Metanephros (tissue), 2 donors: ENCODE measurements at places on chromosomes 11 and 22. TPM values are rescaled to one million over a fixed set of nuclear protein-coding genes. Genes with fewer than 3 reads are reported as not detected.

The HEPN1 gene
- total RNA-seq: not detected

The ROM1 gene
- 1.6 TPM for total RNA-seq

The GLYAT gene
- 69.0 TPM for total RNA-seq

The RTN4RL2 gene
- 2.5 TPM for total RNA-seq

The KCNC1 gene
- 0.41 TPM for total RNA-seq

The TCF20 gene
- total RNA-seq: 30.8 TPM

The ZNF408 gene
- total RNA-seq: 5.4 TPM

The USP2 gene
- total RNA-seq: 14.3 TPM

The ASPHD2 gene
- total RNA-seq: 2.7 TPM

The TBC1D10A gene
- 18.0 TPM for total RNA-seq

The DRICH1 gene
- 1.2 TPM for total RNA-seq

The GAS2L1 gene
- 8.9 TPM for total RNA-seq

The MS4A6E gene
- not detected for total RNA-seq

The LDLRAD3 gene
- 23.9 TPM for total RNA-seq

The NF2 gene
- total RNA-seq: 37.5 TPM

The CRYAB gene
- total RNA-seq: 54.8 TPM

The TMEM191C gene
- total RNA-seq: 1.5 TPM

The P2RX6 gene
- 2.3 TPM for total RNA-seq

The SEPTIN3 gene
- total RNA-seq: 1.5 TPM

The MACROD1 gene
- total RNA-seq: 36.0 TPM

The MMP27 gene
- not detected for total RNA-seq

The CST6 gene
- total RNA-seq: not detected

The DERL3 gene
- 2.9 TPM for total RNA-seq

The MUC6 gene
- 5.0 TPM for total RNA-seq

The DGAT2 gene
- total RNA-seq: 6.2 TPM

The PLEKHB1 gene
- total RNA-seq: 9.4 TPM

The AMOTL1 gene
- total RNA-seq: 68.3 TPM

The WT1 gene
- 63.9 TPM for total RNA-seq

The PEX26 gene
- total RNA-seq: 33.8 TPM

The GDPD4 gene
- not detected for total RNA-seq

The CYTH4 gene
- 12.2 TPM for total RNA-seq

The OR51B4 gene
- 1.5 TPM for total RNA-seq

The PLXNB2 gene
- total RNA-seq: 302 TPM

The NRXN2 gene
- total RNA-seq: 33.2 TPM

The SGSM1 gene
- total RNA-seq: 3.4 TPM

The PLAAT5 gene
- total RNA-seq: 2.0 TPM

The FOSL1 gene
- total RNA-seq: not detected

The POU2AF2 gene
- total RNA-seq: not detected

The FIBIN gene
- 21.3 TPM for total RNA-seq

The SLC22A8 gene
- 10.3 TPM for total RNA-seq

The YPEL4 gene
- 1.9 TPM for total RNA-seq

The RAC2 gene
- 12.7 TPM for total RNA-seq

The SPTY2D1 gene
- total RNA-seq: 19.7 TPM
